B cell (primary cell): ENCODE measurements at places on chromosomes 16 and 17. TPM values are rescaled to one million over a fixed set of nuclear protein-coding genes. Genes with fewer than 3 reads are reported as not detected.

- no peak for DNase-seq
These were observed 5.9 kb downstream of the ASIC2 start for GRCh38 chr17:33287096-33287725.

DNA sequence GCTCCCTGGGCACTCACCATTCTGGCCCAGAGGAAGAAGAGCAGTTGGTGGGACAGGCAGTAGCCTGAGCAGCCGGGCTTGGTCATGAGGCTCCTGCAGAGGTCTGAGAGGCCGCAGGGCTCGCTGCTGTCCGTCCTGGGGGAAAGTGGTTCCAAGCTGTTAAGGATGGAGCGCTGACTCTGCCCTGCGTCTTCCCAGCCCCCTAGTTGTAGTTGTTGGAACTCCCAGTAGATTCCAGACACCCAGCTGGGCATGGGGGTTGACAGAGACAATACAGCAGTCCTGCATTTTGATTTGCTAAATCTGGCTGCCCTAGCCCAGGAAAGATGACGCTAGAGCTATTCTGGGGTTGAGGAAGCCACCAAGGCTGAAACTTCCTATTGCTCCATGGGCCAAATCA lies 7.3 kb downstream of the C16orf89 start:
- no peak for DNase-seq

Gene SNTB2
- total RNA-seq = 16.2 and 19.3 TPM in 2 replicates

DNA sequence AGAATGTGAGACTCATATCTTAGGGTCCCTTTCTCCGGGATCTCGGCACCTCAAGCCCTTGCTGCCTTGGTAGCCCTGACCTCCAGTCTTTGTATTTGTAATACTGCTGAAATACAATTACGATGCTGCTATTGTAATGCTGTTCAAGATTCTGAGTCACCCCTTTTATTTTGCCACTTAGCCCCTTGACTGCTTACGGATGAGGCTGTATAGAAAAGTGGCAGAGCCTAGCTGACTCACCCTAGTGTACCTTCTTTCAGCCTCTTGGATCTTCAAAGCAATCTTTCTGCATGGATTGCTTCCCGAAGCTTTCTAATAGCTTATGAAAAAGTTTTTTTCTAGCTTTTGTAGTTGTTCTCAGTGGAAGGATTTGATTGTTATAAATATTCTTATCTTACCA lies 187.9 kb downstream of the KCNJ2 start:
- no peak for DNase-seq

- DNase-seq = no peak
These were observed 197.7 kb upstream of the GSE1 start for GRCh38 chr16:85415196-85416090.

DNA sequence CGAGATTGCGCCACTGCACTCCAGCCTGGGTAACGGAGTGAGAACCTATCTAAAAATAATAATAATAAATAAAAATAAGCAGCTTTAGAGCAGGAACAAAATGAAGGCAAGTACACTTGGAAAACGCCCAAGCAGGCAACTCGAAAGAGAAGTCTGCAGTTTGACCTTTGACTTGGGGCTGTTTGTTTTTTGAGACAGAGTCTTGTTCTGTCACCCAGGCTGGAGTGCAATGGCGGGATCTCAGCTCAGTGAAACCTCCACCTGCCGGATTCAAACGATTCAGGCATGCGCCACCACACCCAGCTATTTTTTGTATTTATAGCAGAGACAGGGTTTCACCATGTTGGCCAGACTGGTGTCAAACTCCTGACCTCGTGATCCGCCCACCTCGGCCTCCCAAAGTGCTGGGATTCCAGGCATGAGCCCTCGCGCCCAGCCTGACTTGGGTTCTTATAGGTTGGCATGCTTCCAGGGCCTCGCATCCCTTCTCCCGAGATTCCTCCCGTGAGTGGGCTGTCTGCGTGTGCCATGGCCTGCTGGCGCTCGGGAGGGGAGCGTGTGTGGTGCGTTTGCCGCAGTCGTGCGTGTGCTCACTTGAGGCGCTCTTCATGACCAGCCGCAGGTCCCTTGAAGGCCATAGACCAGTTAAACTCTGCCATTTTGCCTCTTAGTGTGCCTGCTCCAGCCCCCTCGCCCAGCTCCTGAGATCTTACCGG lies 18.4 kb upstream of the UBE2I start:
- no peak for DNase-seq

Gene CD2BP2
- total RNA-seq = 80.1 and 82.0 TPM in 2 replicates

- DNase-seq = no peak
These were observed 30.0 kb downstream of the EEF2K start for GRCh38 chr16:22235839-22236745.
